Calu3 (cell line): ENCODE measurements at places on chromosomes 1 and 21. TPM values are rescaled to one million over a fixed set of nuclear protein-coding genes. Genes with fewer than 3 reads are reported as not detected.
A peak's percentile ranks its signal among the peaks of the same experiment; 100 is the strongest.

GCSAML gene
- not detected in 2 replicates for total RNA-seq

DNA sequence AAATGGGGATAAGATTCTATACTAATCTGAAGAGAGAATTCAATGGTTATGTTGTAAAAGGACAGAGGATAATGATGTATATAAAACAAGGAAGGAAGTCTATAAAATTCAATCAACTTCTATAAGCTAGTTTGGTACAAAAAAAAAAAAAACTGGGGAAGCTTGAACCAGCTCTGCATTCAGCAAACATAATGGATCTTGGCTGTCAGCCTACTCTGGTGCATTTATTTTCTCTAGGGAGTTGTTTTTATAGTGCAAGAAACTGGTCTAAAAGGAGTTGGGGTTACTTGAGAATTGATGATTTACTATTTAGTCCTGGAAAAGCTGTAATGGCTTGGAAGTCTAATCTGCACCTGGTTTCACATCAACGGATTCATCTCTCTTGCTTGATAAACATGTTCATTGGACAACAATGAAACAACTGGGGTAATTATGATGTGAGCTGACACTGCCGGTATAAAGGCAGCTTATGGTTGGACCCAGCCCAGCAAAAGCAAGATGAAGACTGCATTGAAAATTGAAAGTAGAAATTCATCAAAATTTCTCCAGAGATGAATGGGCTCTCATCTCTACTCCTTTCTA is 199.4 kb upstream of the NRIP1 start:
- no peak for DNase-seq

DNA sequence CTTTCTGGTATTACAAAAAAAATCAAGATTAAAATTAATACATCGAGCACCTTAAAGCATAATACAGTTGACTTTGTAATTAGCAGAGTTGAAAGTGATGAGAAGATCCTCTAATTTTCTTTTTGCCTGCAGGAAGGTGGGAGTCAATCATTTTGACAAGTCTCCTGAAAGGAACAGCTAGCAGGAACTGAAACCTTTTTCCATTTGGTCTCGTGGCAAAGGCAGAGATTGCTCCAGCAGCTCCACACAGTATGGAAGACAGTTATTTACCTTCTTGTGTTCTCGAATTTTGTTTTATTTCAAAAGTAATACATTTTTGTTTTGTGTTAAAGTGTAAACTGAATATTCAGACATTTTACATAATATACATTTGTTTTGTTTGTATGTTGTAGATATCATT is 7.7 kb downstream of the S100PBP start:
- no peak for DNase-seq

GRCh38 chr1:116951200-116951935 is 41.7 kb downstream of the PTGFRN start:
- no peak for DNase-seq

- DNase-seq = no peak
These were observed 194.6 kb downstream of the NRIP1 start for GRCh38 chr21:14869984-14870852.

DNA sequence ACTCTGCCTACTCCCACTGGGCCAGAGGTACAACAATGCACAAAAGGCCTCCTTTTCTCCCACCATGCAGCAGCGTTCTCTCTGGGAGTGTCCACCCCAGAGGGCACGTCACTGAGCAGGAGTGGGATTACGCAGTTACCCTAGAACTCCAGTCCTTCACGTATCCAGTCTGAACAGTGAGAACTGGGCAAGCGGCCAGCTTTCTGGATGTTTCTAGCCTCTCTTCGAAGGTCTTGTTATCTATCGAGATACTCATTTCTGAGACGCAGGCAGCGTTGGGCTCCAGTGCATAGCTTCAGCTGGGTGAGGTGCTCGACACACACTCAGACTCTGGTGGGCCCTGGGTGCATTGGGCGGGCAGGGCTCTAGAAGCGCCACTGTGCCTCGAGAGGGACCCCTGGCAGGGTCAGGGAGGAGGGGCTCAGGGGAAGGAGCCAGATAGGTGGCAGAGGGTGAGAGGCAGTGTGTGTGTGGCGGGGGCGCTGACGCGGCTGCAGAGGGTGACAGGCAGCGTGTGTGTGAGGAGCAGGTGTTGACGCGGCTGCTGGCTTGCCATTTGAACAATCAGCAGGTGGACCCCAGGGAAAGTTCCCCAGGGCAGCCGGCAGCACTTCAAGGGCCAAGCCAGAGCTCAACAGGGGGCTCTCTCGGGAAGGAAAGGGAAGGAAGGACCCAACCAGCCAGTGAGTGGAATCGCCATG is 27.9 kb downstream of the PRDM15 start:
- DNase-seq = no peak

LMOD1 gene
- not detected in 2 replicates for total RNA-seq

GRCh38 chr1:4121834-4122512 is 221.9 kb upstream of the C1orf174 start:
- DNase-seq = no peak

ALG14 gene
- total RNA-seq = 5.8 and 7.0 TPM in 2 replicates

- peak; percentile 46 for DNase-seq
These were observed 67.3 kb upstream of the AKT3 start for GRCh38 chr1:243917177-243917862.

CRYBG2 gene
- 6.4 and 17.6 TPM in 2 replicates for total RNA-seq

DAB1 gene
- total RNA-seq = not detected in 2 replicates

GRCh38 chr1:179077396-179077795 is 4.5 kb upstream of the TOR3A start:
- no peak for DNase-seq

PPM1J gene
- total RNA-seq = 1.3 and 2.2 TPM in 2 replicates

GRCh38 chr1:51147394-51147793 is 45.4 kb downstream of the C1orf185 start:
- DNase-seq = no peak

CR1L gene
- total RNA-seq = not detected in 2 replicates

- peak; percentile 92 for DNase-seq
These were observed 43.5 kb upstream of the RAB4A start for GRCh38 chr1:229227298-229227919.

DNA sequence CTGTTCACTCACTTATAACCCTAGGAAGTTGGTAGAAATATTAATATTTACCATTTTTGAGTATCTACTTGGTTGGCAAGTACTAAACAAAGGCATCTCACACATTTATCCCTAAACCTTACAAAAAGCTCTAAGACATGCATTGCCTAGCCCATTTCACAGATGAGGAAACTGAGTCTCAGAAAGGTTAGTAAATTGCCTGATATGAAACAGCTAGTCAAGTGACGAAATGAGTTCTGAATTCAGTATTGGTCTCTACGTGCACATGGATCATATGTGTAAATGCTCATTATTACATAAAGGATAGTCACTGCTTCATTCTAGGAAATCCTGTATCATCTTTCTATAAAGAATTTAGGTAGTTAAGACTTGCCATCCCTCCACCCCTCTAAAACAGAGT is 105.1 kb downstream of the BARHL2 start:
- no peak for DNase-seq

GRCh38 chr1:239260842-239261241 is 125.5 kb upstream of the CHRM3 start:
- no peak for DNase-seq

GRCh38 chr1:16212251-16212961 is at the start of gene ARHGEF19:
ARHGEF19 (minus strand) TSS chr1:16212652; CDS start chr1:16209054, 3,598 bp downstream.
- peak; percentile 77 for DNase-seq

- no peak for DNase-seq
These were observed 160.1 kb downstream of the FASLG start for GRCh38 chr1:172818841-172819527.

DNA sequence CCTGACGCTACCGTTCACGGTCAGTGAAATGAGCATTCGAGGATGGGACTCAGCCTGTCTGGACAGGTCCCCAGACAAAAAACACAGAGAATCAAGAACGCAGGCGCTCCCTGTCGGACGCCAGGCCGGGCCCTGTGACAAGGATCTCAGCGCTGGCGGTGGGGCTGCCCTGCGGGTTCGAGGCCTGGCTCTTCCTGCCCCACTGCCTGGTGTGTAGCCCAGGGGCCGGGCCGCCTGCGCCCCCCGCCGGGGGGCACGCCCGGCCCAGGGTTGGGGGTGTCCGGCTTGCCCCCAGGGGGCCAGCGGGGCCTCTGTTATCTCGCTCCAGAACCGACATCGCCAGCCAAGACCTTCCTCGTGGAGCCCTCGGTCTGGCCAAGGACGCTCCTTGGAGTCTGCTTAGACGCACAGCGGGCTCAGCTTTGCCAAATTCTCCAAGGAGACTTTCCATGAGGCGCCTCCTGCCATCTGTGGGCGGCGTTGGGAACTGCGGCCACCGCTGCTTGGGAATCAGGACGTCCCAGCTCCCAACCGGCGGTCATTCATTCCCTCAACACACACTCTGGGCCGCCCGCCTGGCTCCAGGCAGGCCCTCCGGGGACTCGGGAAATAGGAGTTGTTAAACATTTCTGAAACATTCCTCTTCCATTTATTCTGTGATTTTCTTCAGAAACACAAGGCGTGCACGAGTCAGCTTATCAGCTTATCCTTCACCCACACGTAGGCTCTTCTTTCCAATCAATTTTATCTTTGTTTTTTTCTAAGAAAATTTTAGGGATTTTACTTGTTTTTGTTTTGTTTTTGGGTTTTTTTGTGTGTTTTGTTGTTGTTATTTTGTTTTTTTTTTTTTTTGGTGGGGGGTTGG is 11.3 kb upstream of the RIPK4 start:
- peak; percentile 86 for DNase-seq

GRCh38 chr1:94119796-94120569 is 965 bp downstream of the ABCA4 start:
- no peak for DNase-seq

THEM5 gene
- total RNA-seq = not detected in 2 replicates

- no peak for DNase-seq
These were observed 48.5 kb downstream of the UTP25 start for GRCh38 chr1:209876078-209876800.

CLEC20A gene
- total RNA-seq = not detected in 2 replicates

CFHR3 gene
- total RNA-seq = not detected in 2 replicates

GRCh38 chr1:166907763-166908162 is 31.7 kb upstream of the TADA1 start:
- no peak for DNase-seq

DNA sequence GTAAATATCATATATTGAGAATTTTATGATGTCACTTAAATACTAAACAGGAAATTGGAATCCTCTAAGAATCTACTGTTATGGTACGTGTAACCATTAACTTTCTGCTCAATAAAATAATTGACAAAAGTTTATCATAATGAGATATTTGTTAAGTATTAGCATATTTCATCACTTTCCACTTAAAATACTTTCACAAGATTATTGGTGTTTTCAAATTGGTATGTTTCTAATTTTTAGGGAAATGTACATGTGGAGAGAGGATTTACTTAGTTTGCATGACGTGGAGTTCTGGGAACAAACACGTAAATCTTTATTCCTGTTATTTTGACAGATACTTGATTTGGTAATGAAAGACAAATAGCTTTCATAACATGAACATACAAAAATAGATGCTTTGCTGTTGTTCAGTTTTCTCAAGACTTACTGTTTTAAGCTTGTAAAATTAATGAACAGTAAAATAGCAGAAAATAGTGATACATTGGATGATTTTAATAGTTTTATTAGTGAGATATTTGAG is 1.6 kb downstream of the SRSF11 start:
- no peak for DNase-seq

- DNase-seq = no peak
These were observed 421.7 kb upstream of the CHRM3 start for GRCh38 chr1:238964631-238965030.

- DNase-seq = peak; percentile 49
These were observed 28.4 kb upstream of the TMEM125 start for GRCh38 chr1:43241413-43241836.

FCMR gene
- total RNA-seq = 0.86 and 1.1 TPM in 2 replicates

DNA sequence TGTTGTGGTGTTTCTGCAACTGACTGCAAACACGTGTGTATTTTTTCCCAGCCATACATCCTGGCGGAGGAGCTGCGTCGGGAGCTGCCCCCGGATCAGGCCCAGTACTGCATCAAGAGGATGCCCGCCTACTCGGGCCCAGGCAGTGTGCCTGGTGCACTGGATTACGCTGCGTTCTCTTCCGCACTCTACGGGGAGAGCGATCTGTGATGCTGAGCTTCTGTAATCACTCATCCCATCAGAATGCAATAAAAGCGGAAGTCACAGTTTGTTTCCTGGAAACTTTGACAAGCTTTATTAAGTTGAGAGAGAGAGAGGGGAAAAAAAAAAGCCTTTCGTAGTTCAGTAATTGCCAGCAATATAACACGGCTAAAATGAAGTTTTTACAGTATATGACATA is 32.7 kb upstream of the MTR start:
- DNase-seq = no peak

GRCh38 chr1:234199476-234200127 is 173.7 kb upstream of the COA6 start:
- DNase-seq = no peak

- DNase-seq = no peak
These were observed 108.1 kb downstream of the ATG4C start for GRCh38 chr1:62891956-62892562.

DNA sequence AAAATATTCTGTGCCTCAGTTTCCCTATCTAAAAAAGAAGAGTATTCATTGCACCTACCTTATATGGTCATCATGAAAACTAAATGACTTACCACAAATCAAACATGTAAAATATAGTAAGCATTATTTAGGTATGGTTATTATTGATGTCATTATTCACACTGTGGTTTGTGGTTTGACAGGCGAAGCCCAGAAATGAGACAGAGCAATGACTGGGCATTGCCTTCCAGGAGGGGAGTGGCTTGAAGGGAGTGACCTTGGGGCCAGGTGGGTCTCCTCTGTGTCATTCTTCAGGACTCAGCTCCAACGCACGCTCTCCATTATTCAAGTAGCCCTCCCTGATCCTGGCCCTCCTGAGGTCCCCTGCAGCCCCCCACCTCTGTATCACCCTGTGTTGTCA is 133.7 kb downstream of the DMRTA2 start:
- DNase-seq = no peak

DNA sequence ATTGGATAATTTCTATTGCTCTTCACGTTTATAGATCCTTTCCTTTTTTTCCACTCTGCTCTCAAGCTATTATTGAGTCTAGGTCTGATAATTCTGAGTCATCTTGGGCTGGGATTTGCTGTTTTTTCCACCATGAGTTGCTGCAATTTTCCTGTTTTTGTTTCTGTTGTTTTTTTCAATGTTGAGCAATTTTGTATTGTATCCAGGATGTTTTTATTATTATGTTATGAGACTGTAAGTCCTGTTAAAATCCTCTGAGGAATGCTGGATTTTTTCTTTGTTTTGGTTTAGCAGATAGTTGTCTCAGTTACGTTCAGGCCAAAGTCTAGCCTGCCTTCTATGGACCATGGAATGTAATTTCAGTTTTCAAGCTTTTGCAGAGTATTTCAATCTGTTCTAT is 13.0 kb upstream of the SLC35A3 start:
- no peak for DNase-seq

DNA sequence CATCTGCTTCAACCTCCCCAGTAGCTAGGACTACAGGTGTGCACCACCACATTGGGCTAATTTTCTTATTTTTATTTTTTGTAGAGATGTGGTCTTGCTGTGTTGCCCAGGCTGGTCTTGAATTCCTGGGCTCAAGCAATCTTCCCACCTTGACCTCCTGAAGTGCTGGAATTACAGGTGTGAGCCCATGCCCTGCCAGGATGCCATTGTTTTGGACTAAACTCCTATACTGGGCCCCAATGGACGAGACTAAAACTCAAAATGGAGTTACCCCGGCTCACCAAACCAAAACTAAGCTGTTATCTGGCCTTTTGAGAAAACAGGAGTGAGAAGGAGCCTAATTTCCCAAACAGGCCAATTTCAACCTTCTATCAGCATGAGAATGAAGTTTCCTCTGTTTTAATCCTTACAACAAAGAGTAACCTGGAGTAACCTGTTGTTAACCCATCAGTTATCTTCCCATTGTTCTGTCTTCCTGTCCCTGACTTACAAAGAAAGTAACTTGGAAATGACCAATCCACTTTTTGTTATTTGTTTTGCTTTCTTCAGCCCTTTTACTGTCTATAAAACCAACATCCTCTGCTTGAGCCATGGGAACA is 29.6 kb downstream of the DMRTA2 start:
- no peak for DNase-seq

C1orf94 gene
- total RNA-seq = not detected in 2 replicates
